Fibroblast of lung (primary cell): ENCODE measurements at places on chromosomes 12 and 14. TPM values are rescaled to one million over a fixed set of nuclear protein-coding genes. Genes with fewer than 3 reads are reported as not detected.

GRCh38 chr12:71721783-71722505, 32.7 kb upstream of the RAB21 start:
- no peak for DNase-seq

- DNase-seq, result no peak
Observed at GRCh38 chr12:68180792-68181744, 21.5 kb upstream of the IFNG start.

Gene ALG10
- 5.8 and 8.0 TPM in 2 replicates for total RNA-seq

DNA sequence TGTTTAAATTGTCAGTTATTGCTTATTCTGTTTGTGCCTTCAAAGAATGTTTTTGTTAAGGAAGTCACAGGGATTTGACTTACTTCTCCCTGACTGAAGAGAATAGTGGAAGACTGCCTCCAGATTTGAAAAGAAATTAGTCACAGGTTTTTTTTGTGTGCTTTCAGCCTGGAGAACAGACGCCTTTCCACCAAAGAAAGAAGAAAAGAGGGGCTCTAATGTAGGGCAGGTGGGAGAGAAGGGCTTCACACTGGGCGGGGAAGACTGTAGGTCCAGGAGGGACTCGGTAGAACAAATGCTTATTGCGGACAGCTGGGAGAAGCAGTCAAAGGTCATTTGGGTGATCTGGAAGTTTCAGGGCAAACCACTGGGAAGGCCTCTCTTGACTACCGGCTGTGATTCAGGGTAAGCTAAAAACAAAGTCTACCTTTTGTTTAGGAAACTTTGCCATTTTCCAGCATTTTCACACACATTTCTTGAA, 76.8 kb downstream of the SAMD4A start:
- no peak for DNase-seq

Gene ST8SIA1
- total RNA-seq, result 5.9 and 23.9 TPM in 2 replicates

Gene SLC8A3
- total RNA-seq, result under 0.01 TPM in 2 replicates

DNA sequence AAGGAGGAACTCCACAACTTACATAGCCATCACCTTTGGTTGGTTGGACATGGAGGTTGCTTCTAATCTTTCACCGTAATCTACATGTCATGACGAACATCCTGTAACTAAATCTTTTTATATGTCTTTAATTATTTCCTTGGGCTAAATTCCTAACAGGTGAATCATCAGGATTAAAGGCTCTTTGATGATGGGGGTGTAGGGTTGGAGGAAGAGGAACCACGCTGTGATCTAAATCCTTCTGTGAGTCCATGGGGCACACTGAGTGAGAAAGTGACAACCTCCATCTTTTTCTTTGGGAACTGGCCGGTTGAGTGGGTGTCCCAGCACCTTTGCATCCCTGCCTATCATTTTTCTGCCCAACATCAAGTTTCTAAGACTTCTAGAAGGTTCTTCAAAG, 31.1 kb upstream of the MAP1LC3B2 start:
- DNase-seq, result peak; percentile 46

GRCh38 chr12:101634724-101635123, 40.0 kb downstream of the MYBPC1 start:
- DNase-seq, result no peak

Gene MYO1H
- 0.77 TPM in 1 of 2 replicates, not detected in the other for total RNA-seq

- DNase-seq, result peak; percentile 68
Observed at GRCh38 chr12:115172521-115172920, 488.5 kb upstream of the TBX3 start.

Gene NEUROD4
- total RNA-seq, result not detected in 2 replicates

- no peak for DNase-seq
Observed at GRCh38 chr14:56709201-56709600, 101.1 kb downstream of the OTX2 start.

Gene GDF3
- total RNA-seq, result not detected in 2 replicates

Gene GPX2
- total RNA-seq, result not detected in 2 replicates

Gene DNAI7
- 0.17 and 0.26 TPM in 2 replicates for total RNA-seq

Gene RGS6
- total RNA-seq, result not detected in 2 replicates

Gene POTEM
- total RNA-seq, result not detected in 2 replicates

- no peak for DNase-seq
Observed at GRCh38 chr12:15892645-15893259, 10.6 kb downstream of the STRAP start.

GRCh38 chr14:96260341-96260821, 4.4 kb downstream of the BDKRB1 start:
- DNase-seq, result peak; percentile 98

Gene FGF23
- total RNA-seq, result not detected in 2 replicates

- DNase-seq, result no peak
Observed at GRCh38 chr12:46109343-46110222, 119.2 kb upstream of the SCAF11 start.

DNA sequence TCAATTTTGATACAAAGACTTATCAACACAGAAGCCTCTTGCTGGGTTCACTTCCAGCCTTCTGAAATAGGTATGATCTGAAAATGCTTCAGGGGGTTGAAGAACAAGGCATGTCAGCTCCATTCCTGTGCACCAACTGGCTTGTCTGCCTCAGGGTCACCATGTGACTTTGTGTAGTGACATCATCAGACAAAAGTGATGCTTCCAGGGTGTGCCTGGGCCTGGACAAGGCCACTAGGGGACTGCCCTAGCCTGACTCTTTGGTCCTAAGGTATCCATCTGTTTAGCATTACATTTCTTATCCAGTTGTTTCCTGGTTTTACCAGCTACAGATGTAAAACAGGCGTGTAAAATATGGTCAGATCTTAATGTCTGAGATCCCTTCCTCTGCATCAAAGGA, 155.6 kb downstream of the CAND1 start:
- DNase-seq, result no peak

GRCh38 chr12:23211384-23212320, 586.7 kb downstream of the ETNK1 start:
- no peak for DNase-seq

Gene RFLNA
- 0.26 TPM in 1 of 2 replicates, not detected in the other for total RNA-seq

DNA sequence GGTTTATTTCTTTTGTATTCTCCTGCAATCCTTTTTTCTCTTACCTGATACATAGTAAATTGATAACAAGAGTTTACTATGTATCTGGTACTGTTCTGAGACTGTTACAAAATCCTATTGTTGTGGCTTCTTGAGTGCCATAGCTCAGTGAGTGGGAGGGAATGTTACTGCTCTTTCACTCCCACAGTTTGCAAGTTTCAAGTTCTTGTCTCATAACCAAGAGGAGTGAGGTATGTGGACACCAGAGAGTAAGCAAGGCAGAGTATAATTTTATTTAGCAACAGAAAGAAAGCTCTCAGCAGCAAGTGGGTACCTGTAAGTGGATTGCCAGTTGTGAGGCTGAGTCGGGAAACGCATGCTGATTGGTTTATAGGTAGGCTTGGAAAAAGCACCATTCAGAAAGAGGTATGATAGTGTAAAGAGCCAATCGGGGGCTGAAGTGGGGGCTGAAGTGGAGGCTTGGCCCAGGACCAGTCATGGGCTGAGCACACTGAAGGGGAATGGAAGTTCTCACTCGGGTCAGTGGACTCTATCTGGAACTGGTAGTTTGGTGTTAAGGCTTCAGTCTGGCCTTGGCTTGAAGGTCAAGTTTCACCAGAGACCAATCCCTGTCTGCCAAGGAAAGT, 850.8 kb downstream of the TMTC2 start:
- DNase-seq, result no peak

DNA sequence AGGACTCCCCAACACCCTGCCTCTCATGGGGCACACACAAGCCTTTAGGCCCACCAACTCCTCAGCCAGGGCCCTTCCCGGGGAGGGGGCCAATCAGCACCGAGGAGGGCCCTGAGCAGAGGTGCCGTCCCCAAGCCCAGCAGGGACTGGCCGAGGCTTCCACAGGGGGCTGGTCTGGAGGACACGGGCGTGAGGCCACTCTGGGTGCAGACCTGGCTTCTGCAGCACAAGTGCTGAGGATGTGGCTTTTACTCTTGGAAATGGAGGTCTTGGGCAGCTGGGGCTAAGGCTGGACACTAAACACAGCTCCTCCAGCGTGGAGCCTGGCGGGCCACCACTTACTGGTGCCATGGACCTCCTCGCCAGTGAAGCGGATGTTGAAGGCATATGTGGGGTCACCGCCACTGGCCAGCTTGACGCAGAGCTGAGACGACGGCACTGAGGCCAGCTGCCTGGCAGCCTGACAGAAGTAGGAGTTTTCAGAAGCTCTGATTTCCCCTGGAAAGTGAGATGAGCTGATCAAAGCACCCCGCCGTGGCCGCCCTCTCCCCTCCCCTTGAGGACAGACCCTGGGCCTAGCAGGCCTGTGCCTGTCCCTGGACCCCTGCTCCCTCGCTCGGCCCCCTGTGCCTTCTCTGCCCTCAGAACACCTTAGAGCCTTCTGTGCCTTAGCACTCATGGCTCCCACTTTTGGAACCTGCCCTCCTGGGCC, 44.0 kb downstream of the TRAFD1 start:
- no peak for DNase-seq

GRCh38 chr14:33186656-33187055, 248.0 kb downstream of the NPAS3 start:
- no peak for DNase-seq
